ENCODE measurements at places on chromosomes 5 and 9.

GRCh38 chr5:124698770-124699169 is 47.7 kb downstream of the ZNF608 start:
- peak; percentile 29 for DNase-seq

DNA sequence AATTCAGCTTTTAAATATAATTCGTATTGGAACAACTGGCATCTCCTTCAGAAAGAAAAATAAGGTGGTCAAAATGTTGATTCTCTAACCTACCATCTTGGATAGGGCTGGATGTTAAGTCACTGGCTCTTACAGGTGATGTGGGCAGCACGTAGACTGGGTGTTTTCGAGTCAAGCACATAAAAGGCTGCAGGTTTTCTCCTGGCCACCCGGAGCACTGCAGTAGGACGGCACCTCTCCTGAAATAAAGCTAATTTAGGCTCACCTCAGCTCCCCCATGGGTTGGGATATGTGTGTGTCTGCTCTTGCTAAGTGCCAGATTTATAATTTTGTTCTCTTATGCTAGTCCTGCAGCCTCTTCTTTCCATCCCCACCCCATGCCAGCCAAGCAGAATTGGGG is 80.3 kb downstream of the IQGAP2 start:
- no peak for DNase-seq

DNA sequence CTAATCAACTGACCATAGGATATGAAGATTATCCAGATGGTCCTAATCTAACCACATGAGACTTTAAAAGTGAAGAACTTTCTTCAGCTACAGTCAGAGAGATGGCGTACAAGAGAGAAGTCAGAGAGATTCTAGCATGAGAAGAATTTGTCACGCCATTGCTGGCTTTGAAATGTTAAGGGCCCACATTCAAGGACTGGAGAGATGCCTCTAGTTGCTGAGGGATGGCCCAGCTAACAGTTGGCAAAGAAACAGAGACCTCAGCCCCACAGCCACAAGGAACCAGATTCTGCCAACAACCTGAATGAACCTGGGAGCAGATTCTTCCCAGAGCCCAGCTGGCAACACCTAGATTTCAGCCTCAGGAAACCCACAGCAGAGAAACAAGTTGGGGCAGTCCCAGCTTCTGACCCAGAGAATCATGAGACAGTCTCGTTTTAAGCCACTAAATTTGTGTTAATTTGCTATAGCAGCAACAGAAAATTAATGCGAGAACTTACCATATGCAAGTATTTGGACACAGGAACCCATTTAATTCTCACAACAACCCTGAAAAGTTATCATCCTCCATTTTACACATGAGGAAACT is 132.0 kb downstream of the MLLT3 start:
- DNase-seq = no peak

- no peak for DNase-seq
Measured at GRCh38 chr5:3740546-3741373, 145.1 kb downstream of the IRX1 start.

GRCh38 chr9:120696551-120697230 is 17.6 kb downstream of the MEGF9 start:
- no peak for DNase-seq

- DNase-seq = no peak
Measured at GRCh38 chr5:114473541-114473940, 111.7 kb downstream of the KCNN2 start.

- no peak for DNase-seq
Measured at GRCh38 chr5:137573376-137573775, 74.2 kb upstream of the SPOCK1 start.

DNA sequence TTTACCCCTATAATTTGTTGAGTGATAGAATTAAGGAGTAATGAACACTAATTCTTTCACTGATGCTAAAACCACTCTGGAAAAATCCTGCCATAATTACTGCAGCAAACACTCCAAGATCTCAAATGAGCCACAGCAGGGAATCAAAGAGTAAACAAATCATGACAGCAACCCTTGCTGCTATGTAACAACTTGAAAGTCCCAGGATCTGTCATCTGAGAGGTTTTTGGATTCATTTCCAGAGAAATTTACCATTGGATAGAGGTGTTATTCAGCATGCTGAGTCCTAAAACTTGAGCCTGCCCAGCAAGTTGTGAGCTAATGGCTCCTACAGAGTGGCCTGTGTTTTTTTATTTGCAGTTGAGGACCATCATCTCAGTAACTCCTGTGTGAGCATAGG is 59.2 kb downstream of the PRLR start:
- no peak for DNase-seq

DNA sequence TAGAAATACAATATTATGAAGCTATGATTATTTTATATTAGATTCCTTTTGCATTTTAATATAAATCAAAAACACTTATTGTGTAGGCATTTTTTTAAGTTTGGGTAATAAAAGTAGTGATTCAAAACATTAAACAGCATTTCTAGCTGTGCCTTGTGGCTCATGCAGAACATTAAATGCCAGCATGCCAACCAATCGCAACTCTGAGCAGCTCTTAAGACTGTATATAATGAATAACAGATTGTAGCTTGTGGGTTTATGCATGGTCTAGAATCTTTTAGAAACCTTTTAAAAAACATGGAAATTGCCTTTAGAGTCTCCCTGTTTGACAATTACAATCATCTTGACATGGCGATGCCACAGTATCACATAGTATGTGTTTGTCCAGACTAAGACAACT is 903.8 kb downstream of the EFNA5 start:
- DNase-seq = no peak

DNA sequence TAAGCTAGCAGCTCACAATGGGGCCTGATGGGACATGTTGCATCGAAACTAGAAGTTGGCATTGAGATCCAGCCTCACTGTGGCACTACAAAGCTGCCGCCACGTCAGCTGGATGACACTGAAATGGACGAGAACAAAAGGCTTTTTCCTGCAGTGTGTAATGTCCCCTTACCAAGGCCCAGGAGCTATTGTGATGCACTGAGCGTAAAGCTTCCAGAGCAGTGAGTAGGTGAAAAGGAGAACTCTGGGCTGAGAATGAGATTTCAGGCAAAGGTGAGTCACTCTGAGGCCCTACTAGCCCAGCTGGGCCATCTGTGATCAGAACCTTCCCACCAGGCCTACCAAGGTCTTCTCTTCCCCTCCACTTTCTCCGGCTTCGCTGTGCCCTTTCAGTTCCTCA is 528.1 kb upstream of the KLF4 start:
- DNase-seq = no peak

DNA sequence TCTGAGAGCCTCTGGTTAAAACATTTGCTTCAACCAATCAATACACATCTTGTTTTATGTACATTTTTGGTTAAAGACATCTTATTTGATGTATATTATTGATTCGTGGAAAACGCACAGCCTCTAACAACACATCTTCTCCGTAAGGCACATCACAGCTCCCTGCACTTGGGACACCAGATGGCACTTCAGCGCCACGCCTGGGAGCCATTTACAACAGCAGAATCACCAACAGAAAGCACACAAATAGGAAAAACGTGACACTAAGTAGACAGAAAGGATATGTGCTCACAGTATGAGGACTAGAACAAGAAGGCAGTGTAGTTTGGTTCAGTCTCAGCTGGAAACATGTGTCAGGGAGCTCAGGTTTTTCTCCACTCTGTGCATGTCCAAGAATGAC is 199.7 kb downstream of the ROR2 start:
- DNase-seq = no peak

DNA sequence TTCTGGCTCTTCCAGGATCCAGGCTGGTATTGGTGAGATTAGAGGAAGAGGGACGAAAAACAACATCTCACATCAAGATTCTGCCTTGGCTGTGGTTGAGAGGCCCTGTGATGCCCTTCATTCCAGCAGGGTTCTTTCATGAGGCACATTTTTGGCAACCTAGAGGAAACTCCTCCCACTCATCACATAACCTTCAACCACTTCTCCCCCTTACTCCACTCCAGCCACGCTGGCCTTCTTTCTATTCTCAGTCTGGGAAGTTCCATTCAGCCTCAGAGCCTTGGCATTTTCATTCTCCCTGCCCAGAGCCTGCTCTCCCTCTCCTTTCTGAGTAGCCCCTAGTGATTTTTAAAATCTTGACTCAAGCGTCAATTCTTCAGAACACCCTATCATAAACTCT is 337.5 kb downstream of the ZSWIM6 start:
- no peak for DNase-seq

DNA sequence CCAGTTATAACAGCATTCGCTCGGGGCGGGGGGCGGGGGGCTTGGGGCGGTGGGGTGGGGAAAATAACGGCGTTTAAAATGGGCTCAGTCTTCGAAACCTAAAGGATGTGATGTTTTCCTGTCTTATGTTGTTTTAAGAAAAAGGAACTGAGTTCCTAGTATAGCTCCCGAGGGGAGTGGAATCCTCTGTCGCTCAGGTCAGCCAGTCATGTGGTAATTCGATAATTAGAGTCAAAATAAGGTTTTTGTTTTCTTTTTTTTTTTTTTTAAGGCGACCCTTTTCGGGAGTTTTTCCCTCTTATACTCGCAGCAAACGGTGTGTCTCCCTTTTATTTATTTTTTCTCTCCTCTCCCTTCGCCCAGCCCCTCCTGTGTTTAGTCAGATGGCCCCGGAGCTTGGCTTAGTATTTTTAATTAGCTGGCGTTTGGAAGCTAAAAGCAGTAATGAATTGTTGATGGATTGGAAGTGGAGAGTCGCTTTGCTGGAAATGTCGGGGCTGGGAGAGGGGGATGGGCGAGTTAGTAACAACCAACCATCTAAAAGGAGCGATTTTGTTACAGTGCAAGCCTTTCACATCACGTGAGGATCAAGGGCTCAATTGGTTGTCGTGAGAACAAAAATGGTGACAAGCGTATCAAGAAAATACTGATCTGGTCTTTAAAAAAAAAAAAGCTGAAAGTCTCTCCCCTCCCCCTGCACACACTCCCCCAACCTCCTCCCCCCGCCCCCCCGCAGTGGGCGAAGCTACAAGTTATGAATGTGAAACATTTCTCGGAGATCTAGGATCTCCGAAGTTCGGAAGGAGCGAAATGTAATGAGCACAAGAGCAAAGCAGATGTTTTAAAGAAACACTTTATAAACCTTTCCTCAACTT is 714 bp upstream of the ZNF608 start:
- DNase-seq = peak; percentile 57

- no peak for DNase-seq
Measured at GRCh38 chr9:31027678-31028077, 1356.8 kb upstream of the ACO1 start.

DNA sequence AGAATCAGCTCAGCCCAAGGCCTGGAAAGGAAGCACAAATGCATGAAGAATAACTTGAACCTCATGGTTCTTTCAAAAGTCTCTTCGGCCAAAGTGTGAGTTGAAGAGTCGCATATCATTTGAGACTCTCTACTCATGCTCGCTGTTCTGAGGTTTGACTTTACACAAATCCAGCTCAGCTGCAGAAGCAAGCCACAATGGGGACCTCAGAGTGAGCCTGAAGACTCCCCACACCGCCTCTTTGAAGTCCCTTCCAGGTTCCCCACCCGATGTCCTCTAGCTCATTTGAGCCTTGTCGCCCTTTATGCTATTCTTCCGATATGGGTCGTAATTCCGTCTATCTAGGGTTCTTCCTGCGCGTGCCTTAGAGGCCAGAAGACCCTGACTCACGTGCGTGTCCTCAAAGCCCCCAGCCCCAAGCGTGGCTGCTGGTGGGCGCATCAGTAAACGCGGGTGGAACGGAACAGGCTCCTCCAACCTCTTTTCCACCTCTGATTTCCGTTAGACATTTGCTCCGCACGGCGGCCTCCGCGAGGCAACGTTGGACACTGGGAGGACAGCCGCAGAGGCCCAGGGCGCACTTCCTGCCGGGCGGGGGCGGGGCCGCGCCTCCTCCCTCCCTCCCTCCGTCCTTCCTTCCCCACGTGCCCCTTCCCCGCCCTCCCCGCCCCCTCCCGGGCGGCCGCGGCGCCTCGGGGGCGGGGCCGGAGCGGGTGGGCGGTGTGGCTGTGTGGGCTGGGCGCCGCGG is at the start of gene SNX30:
Gene SNX30 (plus strand): TSS at position 745 of the 748 bp plus-strand sequence. CDS start 242 bp downstream, outside the sequence.
- DNase-seq = peak; percentile 90

- DNase-seq = no peak
Measured at GRCh38 chr9:127444921-127445850, 6.0 kb downstream of the RPL12 start.

GRCh38 chr9:136992819-136993369 is 672 bp downstream of the PAXX start:
- DNase-seq = no peak

DNA sequence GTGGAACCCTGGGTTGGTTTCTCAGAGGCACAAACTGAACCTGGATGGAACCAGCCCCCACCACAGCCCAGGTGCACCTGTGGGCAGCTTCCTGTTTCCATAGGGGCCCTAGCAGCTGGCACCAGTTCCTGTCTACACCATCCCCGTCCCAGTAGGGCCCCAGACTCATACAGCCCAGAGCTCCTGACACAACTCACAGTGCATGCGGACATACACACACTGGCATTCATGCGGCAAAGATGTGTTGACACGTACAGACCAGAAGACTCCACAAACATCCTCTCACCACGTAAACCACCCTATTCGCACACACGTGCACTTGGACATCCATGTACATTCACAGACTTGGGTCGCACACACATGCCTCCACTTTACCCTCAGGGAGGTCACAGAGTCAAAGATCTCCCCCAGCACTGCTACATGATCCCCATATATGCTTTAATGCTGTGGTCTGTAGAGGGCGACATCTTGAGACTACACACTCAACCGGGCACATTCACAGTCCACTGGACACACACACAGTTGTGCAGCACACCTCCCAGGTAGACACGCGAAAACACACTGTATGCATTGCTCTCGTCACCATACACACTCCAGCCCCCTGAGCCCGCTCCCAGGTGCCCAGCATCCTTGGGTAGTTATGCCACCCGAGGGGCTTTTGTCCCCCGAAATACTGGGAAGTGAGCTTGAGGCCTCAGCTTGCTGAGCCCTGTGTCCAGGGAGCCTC is 22.4 kb downstream of the CXXC5 start:
- no peak for DNase-seq

GRCh38 chr9:126618190-126618584 is 4.5 kb downstream of the LMX1B start:
- no peak for DNase-seq

DNA sequence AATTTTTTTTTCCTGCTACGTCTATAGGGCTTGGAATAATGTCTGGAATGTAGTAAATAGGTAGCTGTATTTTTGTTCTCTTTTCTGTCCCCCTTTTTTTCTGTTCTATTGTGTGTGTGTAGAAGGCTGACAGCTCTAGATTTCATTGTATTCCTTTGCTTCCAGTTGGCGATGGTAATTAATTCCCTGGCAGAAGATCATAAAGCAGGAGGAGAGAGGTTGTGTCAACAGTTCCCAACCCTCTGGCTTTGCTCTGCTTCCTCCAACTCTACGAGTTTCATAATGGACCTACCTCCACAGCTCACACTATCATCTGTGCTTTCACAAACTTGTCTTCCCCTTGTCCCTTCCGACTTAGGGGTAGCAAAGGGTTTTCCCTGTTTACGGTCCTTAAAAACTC is 117.9 kb upstream of the CDH18 start:
- DNase-seq = no peak
